ENCODE measurements at places on chromosomes 11 and 22.

- DNase-seq = no peak
Measured at GRCh38 chr11:7072401-7073028, 16.3 kb upstream of the RBMXL2 start.

GRCh38 chr11:121587182-121587581, 134.4 kb upstream of the SORL1-AS1 start:
- DNase-seq = no peak

DNA sequence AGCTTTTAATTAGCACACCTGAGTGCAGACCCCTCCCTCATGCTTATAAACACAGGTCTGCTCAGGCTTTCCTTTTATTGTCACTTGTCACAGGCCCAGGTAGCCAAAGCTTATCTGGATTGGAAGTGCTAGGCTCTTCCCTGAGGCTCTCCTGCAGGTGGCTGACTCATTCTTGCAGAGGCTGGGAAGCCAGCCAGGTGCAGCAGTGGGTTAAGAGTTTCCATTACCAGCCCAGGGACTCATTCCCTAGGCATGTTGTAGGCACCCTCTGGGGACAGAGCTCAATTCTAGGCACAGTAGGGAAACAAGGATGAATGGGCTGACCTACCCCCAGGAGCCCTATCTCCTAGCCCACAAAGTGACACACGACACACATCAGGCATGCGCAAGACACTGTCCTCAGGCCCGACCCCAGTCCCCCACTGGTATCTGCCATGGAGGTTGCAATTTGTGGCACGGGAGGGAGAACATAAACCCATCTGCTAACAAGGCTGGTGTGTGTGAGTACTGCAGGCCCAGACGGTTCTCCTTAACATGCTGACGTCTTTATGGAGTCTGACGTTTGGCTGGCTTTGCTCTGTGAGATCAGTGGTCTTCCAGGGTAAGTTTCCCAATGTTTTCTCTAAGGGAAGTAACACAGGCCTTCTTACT, 94.2 kb downstream of the ABTB2 start:
- no peak for DNase-seq

DNA sequence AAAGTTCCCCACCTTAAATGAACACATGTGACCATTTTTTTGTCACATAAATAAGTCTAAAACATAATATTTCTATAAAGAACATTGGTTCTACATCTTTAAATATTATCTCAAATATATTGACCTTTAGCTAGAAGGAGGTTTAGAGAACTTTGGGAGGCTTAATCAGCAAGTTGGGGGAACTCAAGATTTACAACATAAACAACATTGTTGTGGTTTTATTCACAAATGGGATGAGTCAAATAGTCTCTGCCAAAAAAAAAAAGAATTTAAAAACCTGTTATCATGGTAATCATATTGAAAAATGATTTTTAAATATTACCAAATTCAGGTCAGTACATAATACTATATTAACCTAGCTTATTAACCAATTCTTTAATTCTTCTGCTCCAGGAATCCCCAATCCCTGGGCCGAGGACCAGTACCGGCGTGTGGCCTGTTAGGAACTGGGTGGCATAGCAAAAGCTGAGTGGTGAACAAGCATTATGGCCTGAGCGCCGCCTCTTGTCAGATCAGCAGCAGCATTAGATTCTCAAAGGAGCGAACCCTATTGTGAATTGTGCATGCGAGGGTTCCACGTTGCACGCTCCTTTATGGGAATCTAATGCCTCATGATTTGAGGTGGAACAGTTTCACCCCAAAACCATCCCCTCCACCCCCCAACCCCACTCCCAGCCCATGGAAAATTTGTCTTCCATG, 98.2 kb downstream of the RDX start:
- DNase-seq = no peak

- no peak for DNase-seq
Measured at GRCh38 chr11:69010964-69011623, 2.0 kb downstream of the MRGPRF start.

- no peak for DNase-seq
Measured at GRCh38 chr11:120211522-120212258, 858 bp downstream of the OAF start.

- no peak for DNase-seq
Measured at GRCh38 chr11:133790995-133791394, 54.3 kb downstream of the SPATA19 start.

- no peak for DNase-seq
Measured at GRCh38 chr11:112085822-112086421, 634 bp downstream of the TIMM8B start.

GRCh38 chr11:132604431-132604830, 927.9 kb downstream of the OPCML start:
- no peak for DNase-seq

DNA sequence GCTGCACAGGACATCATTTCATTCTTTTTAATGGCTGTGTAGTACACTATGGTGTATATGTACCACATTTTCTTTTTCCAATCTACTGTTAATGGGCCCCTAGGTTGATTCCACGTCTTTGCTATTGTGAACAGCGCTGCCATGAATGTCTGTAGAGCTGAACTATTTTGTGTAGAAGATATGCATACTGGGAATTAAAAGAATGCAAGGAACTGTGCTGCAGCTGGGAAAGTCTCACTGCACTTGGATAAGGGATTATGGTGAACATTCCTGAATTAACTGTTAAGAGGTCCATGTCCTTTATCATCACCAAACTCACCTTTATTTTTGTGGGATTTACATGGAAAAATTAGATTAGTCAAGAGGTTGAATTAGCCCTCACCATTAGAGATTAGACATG, 224.7 kb downstream of the SNX19 start:
- no peak for DNase-seq

DNA sequence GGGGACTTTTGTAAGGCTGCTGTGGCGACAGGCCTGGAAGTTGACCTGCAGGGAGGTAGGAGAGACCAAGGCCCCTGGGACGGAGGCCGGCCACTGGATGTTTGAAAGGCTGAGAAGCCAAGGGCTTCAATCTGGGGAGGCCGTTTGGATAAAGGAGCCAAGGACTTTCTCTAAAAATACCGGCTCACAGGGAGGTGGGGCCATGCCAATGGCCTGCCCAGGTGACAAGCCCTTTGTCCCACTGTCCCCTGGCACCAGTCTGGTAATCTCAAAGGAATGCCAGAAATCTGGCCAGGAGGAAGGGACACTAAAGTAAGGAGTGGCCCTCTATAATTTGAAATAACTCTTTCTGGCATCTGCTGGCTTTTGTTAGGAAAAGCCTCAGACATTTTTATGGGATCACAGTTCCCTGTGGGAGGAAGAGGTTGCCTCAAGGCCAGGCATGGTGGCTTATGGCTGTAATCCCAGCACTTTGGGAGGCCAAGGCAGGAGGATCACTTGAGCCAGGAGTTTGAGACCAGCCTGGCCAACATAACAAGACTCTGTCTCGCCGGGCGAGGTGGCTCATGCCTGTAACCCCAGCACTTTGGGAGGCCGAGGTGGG, 1.9 kb upstream of the CHKA start:
- DNase-seq = no peak

DNA sequence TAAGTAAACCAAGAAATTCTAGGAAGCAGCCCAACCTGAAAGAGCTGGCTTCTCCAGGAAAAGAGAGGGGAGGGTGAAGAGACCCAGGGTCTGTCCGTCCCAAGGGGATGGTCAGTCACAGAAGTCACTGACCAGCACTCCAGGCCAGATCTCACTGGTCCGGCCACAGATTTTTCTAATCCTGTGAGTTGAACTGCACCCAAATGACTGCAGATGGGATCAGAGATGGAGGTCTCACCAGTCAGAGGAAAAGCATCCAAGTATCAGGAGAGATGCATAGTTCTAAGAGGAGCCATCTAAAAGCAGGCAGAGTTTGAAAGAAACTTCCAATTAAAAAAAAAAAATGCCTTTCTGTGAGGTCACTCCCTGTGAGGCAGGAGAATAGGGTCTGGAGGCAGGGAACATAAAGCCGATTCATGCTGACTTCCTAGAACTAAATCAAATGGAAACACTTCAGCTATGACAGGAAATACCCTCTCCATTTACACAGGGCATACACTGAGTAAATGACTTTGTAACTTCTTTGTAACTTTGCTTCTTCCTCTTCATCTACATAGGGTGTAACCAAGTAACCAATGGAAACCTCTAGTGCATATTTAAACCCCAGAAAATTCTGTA, 144.5 kb downstream of the CCDC34 start:
- DNase-seq = no peak

DNA sequence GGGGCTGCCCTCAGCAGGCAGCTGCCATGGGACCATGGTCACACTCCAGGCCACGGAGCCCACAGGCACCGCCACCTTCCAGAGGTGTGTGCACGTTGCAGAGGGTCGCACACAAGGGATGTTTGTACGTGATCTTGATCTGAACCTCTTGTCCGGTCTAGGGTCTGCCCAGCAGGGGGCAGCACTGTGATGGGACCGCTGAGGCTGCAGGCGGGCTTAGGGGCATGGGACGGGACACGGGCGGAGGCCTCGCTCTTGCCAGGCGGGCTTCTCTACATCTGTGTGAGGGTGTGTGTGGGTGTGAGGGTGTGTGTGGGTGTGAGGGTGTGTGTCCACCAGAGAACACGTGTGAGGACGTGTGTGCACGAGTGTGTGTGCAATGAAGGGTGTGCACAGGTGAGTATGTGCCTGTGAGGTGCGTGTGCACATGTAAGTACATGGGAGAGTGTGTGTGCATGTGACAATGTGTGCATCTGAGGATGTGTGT, 52.4 kb downstream of the CACNA1I start:
- peak; percentile 75 for DNase-seq

- no peak for DNase-seq
Measured at GRCh38 chr11:111153194-111153593, 92.3 kb upstream of the POU2AF2 start.

DNA sequence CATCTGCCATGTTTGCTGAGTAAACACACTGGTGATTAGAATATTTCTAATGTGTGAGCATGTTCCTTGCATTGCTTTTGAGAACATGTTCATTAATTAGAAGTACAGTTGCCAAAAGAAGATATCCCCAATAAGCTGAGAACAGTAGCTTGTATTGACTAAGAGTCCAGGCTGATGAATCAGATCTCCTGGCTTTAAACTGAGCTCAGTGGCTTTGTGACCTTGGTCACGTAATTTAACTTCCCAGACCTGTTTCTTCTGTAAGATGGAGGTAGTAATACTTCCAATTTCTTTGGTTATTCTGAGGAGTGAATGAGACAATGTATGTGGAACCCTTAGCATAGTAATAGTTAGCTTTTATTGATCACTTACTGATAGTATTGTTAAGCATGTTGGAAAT, 61.9 kb downstream of the CYB5R2 start:
- no peak for DNase-seq

- no peak for DNase-seq
Measured at GRCh38 chr11:38392176-38392575, 1794.1 kb upstream of the RAG2 start.

DNA sequence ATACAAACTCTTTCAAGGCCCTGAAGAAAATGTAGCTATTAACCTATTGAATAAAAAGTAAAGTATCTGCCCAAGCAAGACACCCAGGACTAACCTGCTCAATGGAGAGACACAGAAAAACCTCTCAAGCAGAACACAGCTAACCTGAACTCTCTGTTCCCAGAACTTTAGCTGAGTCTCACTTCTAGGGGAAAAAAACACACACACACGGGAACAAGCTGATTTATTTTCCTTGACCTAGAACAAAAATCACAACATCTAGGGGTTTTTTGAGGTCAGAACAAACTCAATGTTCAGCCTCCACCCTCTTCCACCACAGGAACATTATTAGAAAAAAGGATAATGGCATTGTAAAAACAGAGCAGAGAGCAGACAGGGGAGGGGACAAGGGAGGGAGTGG, 121.6 kb downstream of the BBOX1 start:
- no peak for DNase-seq

- DNase-seq = no peak
Measured at GRCh38 chr11:30585892-30586250, 282 bp downstream of the MPPED2 start.

- DNase-seq = no peak
Measured at GRCh38 chr22:48070760-48071159, 1308.3 kb downstream of the TBC1D22A start.

GRCh38 chr11:103035791-103036434, 56.0 kb downstream of the DCUN1D5 start:
- peak; percentile 46 for DNase-seq

DNA sequence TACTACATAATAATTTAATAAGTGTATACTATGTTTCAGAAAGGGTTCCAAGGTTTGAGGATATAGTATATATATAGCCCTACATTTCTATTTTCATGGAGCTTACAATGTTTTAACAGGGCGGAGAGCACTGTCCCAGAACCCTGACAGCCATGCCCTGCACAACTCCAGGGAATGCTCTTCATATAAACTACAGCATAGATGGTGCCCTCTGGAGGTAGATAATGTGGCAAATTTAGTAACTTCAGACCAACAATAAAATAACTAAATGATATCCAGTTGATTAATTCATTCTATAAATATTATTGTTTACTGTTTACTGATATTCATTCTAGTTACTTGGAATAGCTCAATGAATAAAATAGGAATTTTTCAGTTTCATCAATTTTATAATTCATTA, 693.7 kb upstream of the CCDC179 start:
- no peak for DNase-seq

DNA sequence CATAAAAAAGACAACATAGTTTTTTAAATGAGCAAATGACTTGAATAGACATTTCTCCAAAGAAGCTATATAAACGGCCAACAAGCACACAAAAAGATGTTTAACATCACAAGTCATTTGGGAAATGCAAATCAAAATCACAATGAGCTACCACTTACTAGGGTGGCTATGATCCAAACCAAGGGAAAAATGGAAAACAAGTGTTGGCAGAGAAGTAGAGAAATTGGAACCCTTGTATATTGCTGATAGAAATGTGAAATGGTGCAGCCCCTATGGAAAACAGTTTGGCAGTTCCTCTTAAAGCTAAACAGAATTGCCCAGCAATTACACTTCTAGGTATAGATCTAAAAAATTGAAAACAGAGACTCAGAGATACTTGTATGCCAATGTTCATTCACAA, 29.0 kb downstream of the PAMR1 start:
- no peak for DNase-seq

- DNase-seq = peak; percentile 91
Measured at GRCh38 chr22:24270556-24271385, at the start of gene SPECC1L. Gene SPECC1L, plus strand, starts transcription at chr22:24270831. Its CDS starts 31,401 bp downstream, at chr22:24302232.

GRCh38 chr22:33124471-33124870, 66.3 kb upstream of the SYN3 start:
- no peak for DNase-seq

GRCh38 chr22:39658367-39658766, 87.8 kb downstream of the CACNA1I start:
- DNase-seq = no peak

All from effector memory CD8-positive, alpha-beta T cell (primary cell).